Stimulated activated CD8-positive, alpha-beta memory T cell treated with anti-CD3 and anti-CD28 coated beads, Interleukin-15, amount 100 ng/mL, for 4 hours (primary cell): ENCODE measurements at places on chromosomes 7 and 10.

GRCh38 chr10:72418679-72419078 lies 64.0 kb upstream of the DNAJB12 start:
- DNase-seq = no peak

GRCh38 chr10:69214666-69215131 lies 5.4 kb upstream of the HKDC1 start:
- no peak for DNase-seq

DNA sequence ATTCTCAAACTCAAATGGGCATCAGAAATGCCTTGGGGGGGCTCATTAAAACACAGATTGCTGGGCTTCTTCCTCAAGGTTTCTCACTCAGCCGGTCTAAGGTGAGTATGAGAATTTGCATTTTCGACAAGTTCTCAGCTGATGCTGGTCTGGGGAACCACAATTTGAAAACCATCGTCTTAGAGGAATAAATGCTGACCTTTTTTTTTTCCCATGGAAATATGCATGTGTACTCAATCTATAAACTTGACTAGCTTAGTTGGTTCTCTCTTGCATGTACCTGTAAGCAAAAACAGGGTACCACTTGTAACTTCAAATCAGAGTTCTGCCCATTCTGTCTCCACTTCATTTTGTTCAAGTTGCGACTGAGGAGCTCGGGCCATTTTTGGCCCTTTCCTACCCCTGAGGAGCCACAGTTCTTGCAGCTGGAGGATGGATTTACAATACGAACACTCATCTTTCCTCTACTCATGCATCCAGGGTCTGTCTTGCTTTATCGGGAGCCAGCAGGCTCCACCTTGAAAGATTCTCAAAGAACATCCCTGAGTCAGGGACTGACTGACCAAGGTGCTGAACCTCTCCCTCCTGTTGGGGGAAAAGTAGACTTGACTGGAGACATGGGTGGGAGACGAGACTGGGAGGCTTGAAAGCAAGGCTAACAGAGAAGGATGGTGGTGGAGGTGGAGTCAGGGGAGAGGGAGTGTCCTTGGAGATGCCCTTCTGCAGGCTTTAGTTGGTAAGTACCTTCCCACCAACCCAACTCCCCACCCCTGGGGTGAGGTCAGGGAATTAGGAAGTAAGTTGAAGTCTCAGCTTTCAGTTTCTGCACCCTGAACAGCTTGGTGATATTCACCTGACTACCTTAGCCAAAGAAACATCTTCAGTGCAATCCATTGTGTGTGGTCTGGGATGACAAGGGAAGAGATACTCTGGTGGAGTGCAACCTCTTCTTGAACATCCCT lies 3.7 kb upstream of the MAPK8 start:
- DNase-seq = no peak

DNA sequence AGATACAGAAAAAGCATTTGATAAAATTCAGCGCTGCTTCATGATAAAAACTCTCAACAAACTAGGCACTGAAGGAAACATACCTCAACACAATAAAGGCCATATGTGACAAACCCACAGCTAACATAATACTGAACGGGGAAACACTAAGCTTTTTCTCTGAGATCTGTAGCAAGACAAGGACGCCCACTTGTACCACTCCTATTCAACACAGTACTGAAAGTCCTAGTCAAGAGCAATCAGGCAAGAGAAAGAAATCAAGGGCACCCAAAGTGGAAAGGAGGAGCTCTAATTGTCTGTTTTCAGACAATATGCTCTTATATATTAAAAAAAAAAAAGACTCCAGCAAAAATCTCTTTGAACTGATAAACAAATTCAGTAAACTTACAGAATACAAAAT lies 13.3 kb downstream of the DIP2C start:
- no peak for DNase-seq

- DNase-seq = no peak
Observed at GRCh38 chr10:96626795-96627194, 40.0 kb upstream of the TM9SF3 start.
